MG63 (cell line): ENCODE measurements at places on chromosomes 3 and 15. TPM values are rescaled to one million over a fixed set of nuclear protein-coding genes. Genes with fewer than 3 reads are reported as not detected.

DNA sequence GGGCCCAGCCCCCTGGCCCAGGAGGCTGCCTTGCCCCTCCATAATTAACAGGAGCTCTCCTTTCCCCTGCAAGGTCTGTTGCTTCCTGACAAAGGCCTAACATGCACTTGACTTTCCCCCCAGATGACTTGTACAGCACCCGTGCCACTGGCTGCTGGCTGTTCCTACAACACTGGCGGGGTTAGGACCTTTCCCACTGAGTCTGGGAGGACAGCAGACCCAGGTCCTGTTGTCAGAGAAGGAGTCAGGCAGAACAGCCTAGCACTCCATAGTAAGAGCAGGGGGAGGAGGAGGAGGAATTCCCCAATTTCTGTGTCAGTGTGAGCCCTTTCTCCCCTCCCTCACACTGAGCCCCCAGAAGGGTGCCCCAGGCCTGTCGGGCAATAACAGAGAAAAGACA is 99.2 kb downstream of the CORO2B start:
- DNase-seq, result no peak

ALDH1L1 gene
- total RNA-seq, result 0.27 TPM in 1 of 2 replicates, not detected in the other

DNA sequence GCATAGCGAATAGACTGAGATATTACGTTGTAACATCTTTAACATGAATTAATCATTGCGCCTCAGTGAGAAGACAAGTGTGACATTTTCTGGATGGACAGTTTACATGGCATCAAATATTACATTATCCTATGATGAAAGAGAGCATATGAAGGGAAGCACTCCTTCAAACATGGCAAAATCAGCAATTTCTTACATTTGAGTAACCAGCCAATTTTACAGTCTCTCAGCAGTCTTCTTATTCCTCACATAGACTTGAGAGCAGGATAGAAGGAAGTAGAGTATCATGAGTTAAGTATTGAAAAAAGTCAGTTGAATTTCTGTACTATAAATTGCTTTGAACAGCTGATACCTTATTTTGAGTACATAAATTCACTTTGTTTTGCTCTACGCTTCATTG is 38.9 kb downstream of the FANCI start:
- no peak for DNase-seq

DNA sequence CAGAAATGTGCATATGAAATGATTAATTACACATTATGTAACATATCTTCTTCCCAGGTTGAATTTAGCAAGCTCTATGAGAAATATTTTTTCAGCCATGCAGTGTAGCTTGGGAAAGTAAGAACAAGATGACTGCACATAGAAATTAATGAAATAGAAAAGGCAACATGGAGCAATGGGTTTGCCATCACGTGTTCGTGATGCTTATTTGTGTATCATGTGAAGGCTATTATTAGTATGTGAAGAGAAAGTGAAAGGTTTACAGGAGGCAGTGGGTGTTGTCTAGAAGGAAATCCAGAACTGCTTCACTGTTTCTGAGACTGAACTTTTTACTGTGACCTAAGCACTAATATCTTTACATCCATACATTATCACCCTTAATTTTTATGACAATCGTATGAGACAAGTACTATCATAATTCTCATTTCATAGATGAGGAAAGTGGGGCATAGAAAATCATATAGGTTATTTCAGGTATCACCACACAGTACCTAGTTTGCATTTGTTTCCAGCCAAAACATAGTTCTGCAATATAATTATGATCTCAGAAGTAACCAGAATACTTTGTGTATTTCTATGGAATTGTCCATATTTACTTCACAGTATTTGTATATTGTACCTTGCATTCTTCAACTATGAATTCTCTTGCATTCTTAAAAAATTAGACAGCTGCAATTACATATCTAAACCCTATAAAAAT is 14.9 kb downstream of the SERPINI1 start:
- no peak for DNase-seq

OSBPL10 gene
- 2.5 and 3.7 TPM in 2 replicates for total RNA-seq

DNA sequence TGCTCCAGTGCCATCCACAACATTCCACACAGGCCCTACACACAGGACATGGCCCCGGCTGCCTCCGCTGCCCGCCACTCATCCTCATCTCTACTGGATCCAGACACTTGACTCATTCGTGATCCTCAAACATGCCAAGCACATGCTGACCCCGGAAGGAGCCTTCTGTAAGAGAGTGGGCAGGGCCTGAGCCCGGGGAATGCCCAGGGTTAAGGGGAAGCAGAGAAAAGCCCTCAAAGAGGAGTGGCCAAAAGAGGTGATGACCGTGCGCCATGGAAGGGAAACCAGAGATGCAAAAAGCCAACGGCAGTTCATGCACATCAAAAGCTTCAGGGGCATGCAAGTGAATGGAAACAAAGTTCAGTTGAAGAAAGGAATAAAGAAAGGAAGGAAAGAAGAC is 46.1 kb downstream of the RFTN1 start:
- DNase-seq, result no peak

- DNase-seq, result no peak
Observed at GRCh38 chr3:52085681-52086282, 29.4 kb upstream of the DUSP7 start.

SERPINI1 gene
- 3.5 and 11.9 TPM in 2 replicates for total RNA-seq

- no peak for DNase-seq
Observed at GRCh38 chr15:68441045-68441743, 9.2 kb upstream of the ITGA11 start.

DNA sequence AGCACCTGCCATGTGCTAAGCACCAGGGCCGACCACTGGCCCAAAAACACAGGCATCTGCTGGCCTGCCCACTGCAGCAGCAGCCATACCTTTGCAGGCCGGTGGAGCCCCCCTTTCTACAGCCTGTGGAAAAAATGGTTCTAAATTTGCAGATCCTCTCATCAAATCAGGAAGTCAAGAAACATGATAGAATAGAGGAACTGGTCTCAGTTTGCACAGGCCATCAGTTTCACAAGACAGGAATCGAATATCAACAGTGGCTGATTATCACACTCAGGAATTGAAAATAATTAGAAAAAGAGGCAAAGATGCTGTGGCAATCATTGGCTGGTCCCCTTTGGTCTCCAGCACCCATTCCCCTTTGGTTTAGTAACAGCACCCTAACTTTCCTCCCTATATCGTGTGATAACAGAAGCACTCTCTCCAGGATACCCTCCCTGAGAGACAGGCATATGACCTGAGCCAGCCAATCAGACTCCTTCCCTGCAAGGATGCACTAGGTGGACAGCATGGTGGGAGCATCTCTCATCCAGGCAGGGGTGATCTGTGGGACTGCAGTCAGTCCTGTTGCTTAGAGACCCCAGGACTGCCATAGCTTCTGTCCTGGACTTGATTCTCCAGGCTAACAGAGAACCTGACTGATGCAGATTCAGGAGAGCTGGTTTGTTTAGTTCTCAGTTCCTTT is 3.5 kb upstream of the PAK6 start:
- DNase-seq, result no peak

DNA sequence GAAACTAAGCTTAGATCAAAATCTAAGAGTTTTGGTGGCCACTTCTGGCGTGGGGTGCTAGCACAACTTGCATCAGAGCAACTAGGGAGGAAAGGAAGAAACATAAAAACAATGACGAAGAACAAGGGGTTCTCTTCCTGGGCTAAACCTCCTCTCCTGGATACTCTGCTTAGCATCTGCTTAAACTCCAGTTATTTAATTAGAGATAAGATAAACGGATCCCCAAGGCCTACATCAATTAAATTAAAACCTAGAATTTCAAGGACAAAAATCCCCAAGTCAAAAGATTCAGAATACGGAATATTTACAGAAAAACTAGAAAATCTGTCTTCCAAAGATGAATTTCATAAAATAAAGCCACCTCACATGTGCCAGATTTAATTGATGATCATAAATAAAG is 281.9 kb downstream of the SHOX2 start:
- DNase-seq, result no peak

PLA2G4D gene
- total RNA-seq, result not detected in 2 replicates

TERC gene
- 149 and 154 TPM in 2 replicates for total RNA-seq

DNA sequence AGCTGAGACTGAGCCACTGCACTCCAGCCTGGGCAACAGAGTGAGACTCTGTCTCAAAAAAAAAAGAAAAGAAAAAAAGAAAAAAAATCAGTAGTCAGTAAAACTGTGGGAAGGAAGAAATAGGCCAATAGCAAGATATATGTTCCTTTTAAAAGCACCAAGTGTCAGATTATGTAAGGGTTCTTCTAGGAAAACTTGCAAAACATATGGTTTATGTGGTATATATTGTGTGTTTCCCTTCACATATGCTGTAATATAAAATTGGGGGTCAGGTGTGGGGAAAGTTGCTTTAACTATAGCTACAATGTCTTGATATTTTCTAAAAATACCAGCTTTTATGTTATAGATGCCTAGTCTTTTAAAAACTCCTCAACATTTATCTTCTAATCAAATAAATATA is 64.6 kb downstream of the ESYT3 start:
- DNase-seq, result no peak

GRCh38 chr3:57927916-57928315 is 80.3 kb upstream of the FLNB start:
- DNase-seq, result no peak

GRCh38 chr3:171375666-171376595 is 84.3 kb downstream of the TNIK start:
- no peak for DNase-seq

CLDN1 gene
- total RNA-seq, result 1.3 and 4.0 TPM in 2 replicates

DNA sequence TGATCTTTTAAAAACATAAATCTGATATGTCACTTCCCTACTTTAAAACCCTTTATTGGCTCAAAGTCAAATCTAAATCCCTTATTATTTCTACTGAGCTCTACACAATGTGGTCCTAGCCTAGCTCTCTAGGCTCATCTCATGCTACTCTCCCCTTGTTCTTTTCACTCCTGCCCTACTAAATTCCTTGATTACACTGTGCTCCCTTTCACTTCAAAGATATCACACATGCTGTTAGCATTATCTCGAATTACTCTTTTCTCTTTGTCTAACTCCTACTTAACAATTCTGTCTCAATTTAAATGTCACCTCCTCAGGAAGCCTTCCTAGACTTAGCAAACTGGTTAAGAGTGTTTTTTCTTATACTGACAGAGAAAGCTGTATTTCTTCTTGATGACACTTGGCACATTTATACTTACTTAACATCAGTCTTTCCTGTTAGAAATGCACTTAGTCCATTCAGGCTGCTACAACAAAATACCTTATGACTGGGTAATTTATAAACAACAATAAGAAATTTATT is 102.0 kb downstream of the SCAPER start:
- no peak for DNase-seq

ITPKA gene
- 1.4 and 1.6 TPM in 2 replicates for total RNA-seq

DNA sequence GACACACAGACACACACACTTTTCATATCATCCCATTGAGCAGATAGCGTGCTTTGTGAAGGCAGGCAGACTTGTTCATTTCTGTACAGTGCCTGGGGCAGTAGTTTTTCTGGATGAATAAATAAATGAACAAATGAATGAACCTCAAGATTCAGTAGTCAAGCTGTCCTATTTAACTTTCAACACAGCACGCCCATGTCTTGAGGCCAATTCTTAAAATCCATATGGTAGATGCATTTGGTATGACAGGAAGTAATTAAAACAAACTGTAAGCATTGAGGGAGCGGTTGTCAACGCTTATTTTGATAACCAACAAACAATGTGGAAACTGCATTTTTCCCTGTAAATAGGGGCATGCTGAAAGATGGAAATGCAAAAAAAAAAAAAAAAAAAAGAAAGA is 80.0 kb upstream of the BNC1 start:
- DNase-seq, result no peak

DNA sequence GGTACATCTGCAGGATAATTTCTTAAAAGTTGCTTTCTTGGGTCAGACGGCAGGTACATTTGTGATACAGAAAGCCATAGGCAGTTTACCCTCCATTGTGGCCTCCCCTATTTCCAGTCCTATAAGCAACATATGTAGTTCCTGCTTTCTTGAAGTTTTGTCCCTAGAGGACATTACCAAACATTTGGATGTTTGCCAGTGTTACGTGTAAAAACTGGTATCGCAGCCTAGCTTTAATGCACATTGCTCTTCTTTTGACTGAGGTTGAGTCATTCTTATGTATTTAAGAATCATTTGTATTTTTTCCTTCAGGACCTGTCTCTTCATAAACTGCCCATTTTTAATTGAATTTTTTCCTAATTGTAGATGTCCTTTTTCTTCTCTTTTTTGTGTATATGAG is 114.3 kb downstream of the DIPK2A start:
- DNase-seq, result no peak

GABRA5 gene
- total RNA-seq, result 0.49 TPM in 1 of 2 replicates, not detected in the other

- DNase-seq, result no peak
Observed at GRCh38 chr15:56244811-56245576, 1.3 kb upstream of the RFX7 start.

DNA sequence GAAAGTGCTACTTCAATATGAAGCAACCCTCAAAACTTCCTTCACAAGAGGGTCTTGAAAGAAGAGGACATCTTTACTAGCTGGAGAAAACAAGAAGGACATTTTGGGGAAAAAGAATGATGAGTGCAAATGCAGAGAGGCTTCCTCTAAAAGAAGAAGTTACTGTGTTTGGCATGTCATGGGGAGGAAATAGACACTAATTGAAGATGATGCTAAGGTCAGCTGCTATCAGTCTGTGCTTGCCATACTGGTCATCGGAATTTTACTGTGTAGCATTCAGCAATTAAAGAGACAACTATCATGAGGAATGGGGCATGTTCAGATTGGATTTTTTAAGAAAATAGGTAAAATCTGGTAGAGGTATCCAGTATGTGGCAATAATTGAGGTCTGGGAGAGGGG is 60.0 kb downstream of the THRB start:
- DNase-seq, result no peak

DNA sequence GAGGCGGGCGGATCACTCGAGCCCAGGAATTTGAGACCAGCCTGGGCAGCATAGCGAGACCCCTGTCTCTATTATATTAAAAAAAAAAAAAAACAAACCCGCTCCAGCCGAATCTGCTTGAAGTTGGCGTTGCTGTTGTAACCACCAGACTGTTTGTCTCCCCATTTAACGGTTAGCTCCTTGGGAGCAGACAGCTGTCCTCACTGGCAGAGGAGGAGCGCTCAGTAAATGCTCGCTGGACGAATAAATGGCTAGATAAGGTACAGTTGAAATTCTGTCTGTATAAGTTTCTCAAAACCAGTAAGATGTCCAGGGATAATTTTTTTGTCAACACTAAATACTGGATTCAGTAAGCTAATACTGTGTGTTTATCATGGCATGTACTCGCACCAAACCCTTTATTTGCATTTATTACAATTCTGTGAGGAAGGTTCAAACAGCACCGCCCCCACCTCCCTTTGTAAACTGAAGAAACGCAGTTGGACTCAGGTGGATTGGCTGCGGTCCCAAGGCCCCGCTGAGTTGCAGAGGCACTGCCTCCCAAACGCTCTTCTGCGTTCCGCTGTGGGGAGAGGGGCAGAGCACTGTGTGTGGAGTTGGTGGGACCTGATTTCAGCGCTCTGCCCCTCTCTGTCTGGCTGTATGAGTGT is 1.1 kb downstream of the RCCD1 start:
- no peak for DNase-seq

AMOTL2 gene
- total RNA-seq, result 172 and 180 TPM in 2 replicates

- DNase-seq, result no peak
Observed at GRCh38 chr3:152491922-152492321, 223.2 kb downstream of the MBNL1 start.
